ENCODE measurements at places on chromosomes 7 and 10.

DNA sequence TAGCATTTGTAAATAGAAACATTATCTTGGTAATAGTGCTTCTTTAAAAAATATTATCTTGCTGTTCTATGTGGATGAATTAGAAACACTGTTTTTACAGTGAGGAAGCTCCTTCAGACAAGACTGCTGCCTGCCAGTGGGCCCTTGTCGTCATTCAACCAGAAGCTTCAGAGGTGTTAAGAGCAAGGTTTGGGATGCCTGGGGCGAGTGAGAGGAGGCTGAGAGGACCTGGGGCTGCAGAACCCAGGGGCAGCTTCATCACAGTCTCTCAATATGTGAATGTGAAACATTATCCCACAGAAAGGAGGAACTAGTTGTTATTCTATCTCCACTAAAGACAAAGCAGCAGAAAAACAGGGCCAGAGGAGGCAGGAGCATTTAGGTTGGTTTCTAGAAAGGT, 8.1 kb downstream of the PLPP4 start:
- no peak for DNase-seq
- H3K36me3 ChIP-seq, result no peaks in the 10 kb centered on the region
- H3K27ac ChIP-seq, result no peak overlapping the region
- H3K4me3 ChIP-seq, result no peak overlapping the region

DNA sequence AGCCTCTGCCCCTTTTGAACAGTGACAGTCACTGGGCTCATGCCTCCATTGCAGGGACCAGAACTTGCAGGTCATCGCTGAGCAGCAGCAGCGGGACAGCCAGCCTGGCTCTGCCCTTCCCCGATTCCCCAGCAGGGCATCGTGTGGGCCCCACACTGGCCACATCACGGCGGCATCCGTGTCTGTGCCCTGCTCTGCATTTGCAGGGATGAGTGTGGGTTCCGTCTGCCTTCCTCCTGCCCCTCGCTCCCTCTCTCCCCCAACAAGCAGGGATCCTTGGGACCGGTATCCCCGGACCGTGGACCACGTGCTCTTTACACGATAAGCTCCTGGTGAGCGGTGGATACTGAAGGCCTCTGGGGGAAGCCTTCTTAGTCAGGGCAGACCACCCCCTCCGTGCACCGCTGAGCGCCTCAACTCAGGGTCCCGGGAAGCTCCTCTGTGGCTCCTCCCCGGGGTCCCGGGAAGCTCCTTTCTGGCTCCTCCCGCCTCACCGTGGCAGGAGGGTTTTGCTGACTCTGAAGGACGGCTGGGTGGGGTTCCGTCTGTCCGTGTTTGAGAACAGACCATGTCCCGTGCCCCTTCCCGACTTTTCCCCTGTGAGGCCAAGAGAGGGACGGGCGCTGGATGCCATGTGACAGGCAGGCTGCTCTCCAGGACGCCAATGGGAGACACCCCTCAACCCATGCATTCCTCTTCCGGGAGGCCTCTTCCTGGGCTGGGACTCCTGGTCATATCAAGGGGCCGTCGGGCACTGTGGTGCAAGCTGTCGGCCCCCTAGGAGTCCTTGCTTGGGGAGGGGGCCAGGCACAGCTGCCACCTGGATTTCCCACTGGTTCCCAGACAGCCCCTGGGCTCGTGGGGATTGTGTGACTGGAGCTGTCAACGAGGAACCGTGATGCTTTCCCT, 23.5 kb upstream of the NKX6-2 start:
- H3K4me1 ChIP-seq, result no peaks in the 10 kb centered on the region
- peaks cover 73% of the 10 kb centered on the region for H3K27me3 ChIP-seq
- no peak for DNase-seq
- H3K27ac ChIP-seq, result no peak overlapping the region
- no peak overlapping the region for H3K4me3 ChIP-seq
- no peaks in the 10 kb centered on the region for H3K36me3 ChIP-seq

- H3K4me3 ChIP-seq, result no peak overlapping the region
- no peaks in the 10 kb centered on the region for H3K36me3 ChIP-seq
- H3K27ac ChIP-seq, result no peak overlapping the region
These were observed 359.8 kb upstream of the MTPN start for GRCh38 chr7:136336932-136337331.

GRCh38 chr10:59879363-59879913, 26.9 kb downstream of the CCDC6 start:
- H3K4me3 ChIP-seq, result no peak overlapping the region
- no peaks in the 10 kb centered on the region for H3K36me3 ChIP-seq
- no peak overlapping the region for H3K27ac ChIP-seq
- DNase-seq, result no peak

DNA sequence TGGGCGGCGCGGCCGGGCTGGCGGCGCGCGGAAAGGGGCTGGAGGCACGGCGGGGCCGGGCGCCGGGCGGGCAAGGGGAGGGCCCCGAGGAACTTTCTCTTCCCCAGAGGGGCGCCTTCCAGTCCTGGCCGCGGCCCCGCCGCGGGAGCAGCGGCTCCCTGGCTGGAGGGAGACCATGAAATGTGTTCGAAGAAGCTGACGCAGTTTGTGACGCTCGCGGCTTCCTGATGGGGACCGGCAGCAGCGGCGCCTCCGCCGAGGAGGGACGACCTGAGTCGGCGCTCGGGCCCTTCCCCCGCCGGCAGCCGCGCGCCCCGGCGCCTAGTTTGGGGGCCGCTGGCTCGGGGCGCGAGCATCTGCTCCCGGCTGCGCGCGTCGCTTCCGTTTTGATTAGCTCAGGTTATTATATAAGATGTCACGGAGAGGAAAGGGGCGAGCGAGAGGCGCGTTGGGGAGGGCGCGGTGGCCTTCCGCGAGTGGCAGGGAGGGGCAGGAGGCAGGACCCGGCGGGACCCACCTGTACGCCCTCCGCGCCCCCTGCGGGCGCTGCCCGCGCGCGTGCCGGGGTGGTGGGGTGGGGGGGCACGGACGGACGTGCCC, 57.1 kb upstream of the PCGF5 start:
- H3K27ac ChIP-seq, result peak overlapping the region; percentile 98
- DNase-seq, result peak; percentile 7
- peak overlapping the region; percentile 94 for H3K4me3 ChIP-seq
- H3K36me3 ChIP-seq, result no peaks in the 10 kb centered on the region

DNA sequence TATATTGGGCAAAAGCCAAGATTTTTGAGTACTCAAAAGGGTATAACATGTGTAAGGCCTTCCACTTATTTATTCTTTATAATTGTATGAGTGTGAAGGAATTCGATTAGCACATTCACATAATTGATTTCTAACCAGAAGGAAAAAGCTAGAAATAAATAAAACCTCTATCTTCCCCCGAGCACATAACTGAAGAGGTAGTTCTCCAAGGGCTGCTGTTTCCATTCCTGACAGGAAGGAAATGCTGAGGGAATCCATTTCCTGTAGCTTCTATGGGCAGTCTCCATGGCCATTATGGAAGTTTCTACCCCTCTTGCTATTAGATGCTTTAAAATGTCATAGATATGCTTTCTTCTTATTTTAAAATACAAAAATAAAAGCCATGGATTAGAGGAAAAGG, 70.5 kb upstream of the ABCB5 start:
- no peak overlapping the region for H3K27ac ChIP-seq
- no peaks in the 10 kb centered on the region for H3K36me3 ChIP-seq
- H3K4me3 ChIP-seq, result no peak overlapping the region
- DNase-seq, result no peak

GRCh38 chr7:1144269-1144771, 15.7 kb downstream of the ZFAND2A start:
- no peak overlapping the region for H3K4me3 ChIP-seq
- H3K27ac ChIP-seq, result no peak overlapping the region
- no peaks in the 10 kb centered on the region for H3K27me3 ChIP-seq
- H3K36me3 ChIP-seq, result no peaks in the 10 kb centered on the region
- H3K4me1 ChIP-seq, result peaks cover 6% of the 10 kb centered on the region
- no peak for DNase-seq

- no peaks in the 10 kb centered on the region for H3K36me3 ChIP-seq
- no peak overlapping the region for H3K27ac ChIP-seq
- no peak overlapping the region for H3K4me3 ChIP-seq
- DNase-seq, result no peak
- H3K4me1 ChIP-seq, result no peaks in the 10 kb centered on the region
These were observed 25.7 kb downstream of the ZNF503 start for GRCh38 chr10:75375838-75376237.

DNA sequence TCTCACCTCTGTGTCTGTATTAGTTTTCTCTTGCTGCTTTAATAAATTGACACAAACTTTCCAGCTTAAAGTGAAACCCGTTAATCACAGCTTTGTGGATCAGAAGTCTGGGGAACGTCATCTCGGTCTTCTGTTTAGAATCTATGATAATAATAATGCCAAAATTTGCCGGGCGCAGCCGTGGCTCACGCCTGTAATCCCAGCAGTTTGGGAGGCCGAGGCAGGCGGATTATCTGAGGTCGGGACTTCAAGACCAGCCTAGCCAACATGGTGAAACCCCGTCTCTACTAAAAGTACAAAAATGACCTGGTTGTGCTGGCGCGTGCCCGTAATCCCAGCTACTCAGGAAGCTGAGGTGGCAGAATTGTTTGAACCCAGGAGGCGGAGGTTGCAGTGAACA, 8.8 kb upstream of the ZPBP start:
- no peaks in the 10 kb centered on the region for H3K27me3 ChIP-seq
- no peak overlapping the region for H3K4me3 ChIP-seq
- DNase-seq, result no peak
- no peak overlapping the region for H3K27ac ChIP-seq
- no peaks in the 10 kb centered on the region for H3K36me3 ChIP-seq

- no peak for DNase-seq
- no peaks in the 10 kb centered on the region for H3K4me1 ChIP-seq
- no peaks in the 10 kb centered on the region for H3K27me3 ChIP-seq
- H3K27ac ChIP-seq, result no peak overlapping the region
- H3K36me3 ChIP-seq, result peaks cover 53% of the 10 kb centered on the region
These were observed 7.3 kb downstream of the UROS start for GRCh38 chr10:125815764-125816163.

- no peak for DNase-seq
- H3K36me3 ChIP-seq, result no peaks in the 10 kb centered on the region
- H3K4me3 ChIP-seq, result no peak overlapping the region
- H3K27ac ChIP-seq, result no peak overlapping the region
- no peaks in the 10 kb centered on the region for H3K27me3 ChIP-seq
These were observed 109.4 kb downstream of the EEPD1 start for GRCh38 chr7:36262309-36263094.

DNA sequence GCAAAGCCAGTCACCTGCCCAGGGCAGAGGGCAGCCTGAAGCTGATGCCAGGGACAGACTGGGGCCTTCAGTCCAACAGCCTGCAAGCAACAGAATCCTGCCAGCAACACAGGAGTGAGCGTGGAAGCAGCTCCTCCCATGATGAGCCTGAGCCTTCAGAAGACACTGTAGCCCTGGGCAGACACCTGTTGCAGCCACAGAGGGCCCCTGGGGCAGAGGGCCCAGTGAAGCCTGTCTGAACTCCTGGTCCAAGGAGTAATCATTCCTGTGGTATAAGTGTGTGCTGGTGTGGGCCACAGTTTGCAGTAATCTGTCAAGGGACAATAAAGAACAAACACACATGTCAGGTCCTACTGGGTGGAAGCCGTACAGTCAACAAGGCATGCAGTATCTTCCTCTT, 2.9 kb upstream of the PFKP start:
- no peaks in the 10 kb centered on the region for H3K27me3 ChIP-seq
- no peaks in the 10 kb centered on the region for H3K36me3 ChIP-seq
- H3K4me3 ChIP-seq, result no peak overlapping the region
- peaks cover 13% of the 10 kb centered on the region for H3K4me1 ChIP-seq

GRCh38 chr7:142935941-142936565, 2.5 kb upstream of the TRPV5 start:
- H3K4me3 ChIP-seq, result no peak overlapping the region
- H3K36me3 ChIP-seq, result no peaks in the 10 kb centered on the region
- no peak for DNase-seq

DNA sequence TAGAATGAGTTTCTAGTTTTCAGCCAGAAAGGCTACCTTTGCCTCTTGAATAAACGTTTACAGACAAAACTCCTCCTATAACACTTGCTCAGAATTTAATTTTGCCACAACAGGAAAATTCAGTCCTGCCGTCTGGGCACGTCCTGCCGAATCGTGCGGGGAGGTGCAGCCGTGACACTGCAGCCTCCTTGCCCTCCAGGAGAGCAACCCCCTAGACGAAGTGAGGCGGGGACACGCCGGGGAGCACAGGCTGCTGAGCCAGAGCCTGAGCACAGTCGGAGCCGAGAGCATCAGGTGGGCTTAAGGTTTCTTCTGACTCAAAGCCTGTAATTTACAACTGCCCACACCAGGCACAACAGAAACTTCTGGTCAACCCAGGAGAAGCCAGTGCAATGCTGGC, 102.3 kb downstream of the DYNC2I1 start:
- no peaks in the 10 kb centered on the region for H3K36me3 ChIP-seq
- H3K4me3 ChIP-seq, result peak overlapping the region; percentile 41
- H3K4me1 ChIP-seq, result peaks cover 8% of the 10 kb centered on the region
- no peak for DNase-seq

- no peaks in the 10 kb centered on the region for H3K36me3 ChIP-seq
- no peak for DNase-seq
- no peaks in the 10 kb centered on the region for H3K27me3 ChIP-seq
- H3K4me1 ChIP-seq, result no peaks in the 10 kb centered on the region
- no peak overlapping the region for H3K4me3 ChIP-seq
These were observed 261.8 kb downstream of the GATA3 start for GRCh38 chr10:8316284-8316683.

- DNase-seq, result no peak
- H3K4me1 ChIP-seq, result no peaks in the 10 kb centered on the region
- H3K27me3 ChIP-seq, result no peaks in the 10 kb centered on the region
- no peak overlapping the region for H3K4me3 ChIP-seq
- no peak overlapping the region for H3K27ac ChIP-seq
These were observed 400.3 kb upstream of the ADARB2 start for GRCh38 chr10:2137549-2138174.

GRCh38 chr7:130144312-130145171, 60.7 kb downstream of the TMEM209 start:
- peaks cover 2% of the 10 kb centered on the region for H3K4me1 ChIP-seq
- no peak overlapping the region for H3K27ac ChIP-seq
- DNase-seq, result no peak
- H3K4me3 ChIP-seq, result no peak overlapping the region
- H3K27me3 ChIP-seq, result no peaks in the 10 kb centered on the region
- no peaks in the 10 kb centered on the region for H3K36me3 ChIP-seq

DNA sequence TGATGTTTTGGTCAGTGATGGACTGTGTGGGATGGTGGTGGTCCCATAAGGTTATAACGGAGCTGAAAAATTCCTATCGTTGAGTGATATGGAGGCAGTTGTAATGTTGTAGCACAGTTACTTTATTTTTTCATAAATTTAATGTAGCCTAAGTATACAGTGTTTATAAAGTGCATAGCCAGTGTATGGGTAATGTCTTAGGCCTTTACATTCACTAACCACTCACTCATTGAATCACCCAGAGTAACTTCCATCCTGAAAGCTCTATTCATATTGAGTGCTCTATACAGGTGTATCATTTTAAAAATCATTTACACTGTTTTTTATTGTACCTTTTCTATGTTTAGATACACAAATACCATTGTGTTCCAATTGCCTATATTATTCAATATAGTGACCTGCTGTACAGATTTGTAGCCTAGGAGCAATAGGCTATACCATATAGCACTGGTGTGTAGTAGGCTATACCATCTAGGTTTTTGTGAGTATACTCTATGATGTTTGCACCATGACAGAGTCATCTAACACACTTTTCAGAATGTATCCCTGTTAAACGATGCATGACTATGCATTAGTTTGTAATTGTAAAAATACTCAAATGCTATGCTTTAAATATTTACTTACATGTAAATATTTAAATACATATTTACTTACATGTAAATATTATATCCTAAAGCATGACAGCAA, 21.0 kb downstream of the PDCD4 start:
- no peak overlapping the region for H3K27ac ChIP-seq
- peaks cover 14% of the 10 kb centered on the region for H3K36me3 ChIP-seq
- no peaks in the 10 kb centered on the region for H3K27me3 ChIP-seq
- H3K4me1 ChIP-seq, result no peaks in the 10 kb centered on the region

GRCh38 chr7:78074713-78075112, 276.1 kb downstream of the PHTF2 start:
- H3K27me3 ChIP-seq, result no peaks in the 10 kb centered on the region
- no peaks in the 10 kb centered on the region for H3K4me1 ChIP-seq
- no peak overlapping the region for H3K4me3 ChIP-seq
- no peaks in the 10 kb centered on the region for H3K36me3 ChIP-seq
- no peak overlapping the region for H3K27ac ChIP-seq
